Esophagus mucosa (tissue), 1 donor: ENCODE measurements at places on chromosomes 16 and 17. TPM values are rescaled to one million over a fixed set of nuclear protein-coding genes. Genes with fewer than 3 reads are reported as not detected.

DNA sequence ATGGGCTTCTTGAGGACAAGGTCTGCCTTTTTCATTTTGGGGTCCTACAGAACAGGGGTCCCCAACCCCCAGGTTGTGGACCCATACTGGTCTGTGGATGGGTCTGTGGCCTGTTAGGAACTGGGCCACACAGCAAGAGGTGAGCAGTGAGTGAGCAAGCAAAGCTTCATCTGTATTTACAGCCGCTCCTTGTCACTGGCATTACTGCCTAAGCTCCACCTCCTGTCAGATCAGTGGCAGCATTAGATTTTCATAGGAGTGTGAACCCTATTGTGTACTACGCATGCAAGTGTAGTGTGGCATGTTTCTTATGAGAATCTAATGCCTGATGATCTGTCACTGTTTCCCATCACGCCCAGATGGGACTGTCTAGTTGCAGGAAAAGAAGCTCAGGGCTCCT, 33.9 kb downstream of the ERN1 start:
- peak; percentile 63 for ATAC-seq

DNA sequence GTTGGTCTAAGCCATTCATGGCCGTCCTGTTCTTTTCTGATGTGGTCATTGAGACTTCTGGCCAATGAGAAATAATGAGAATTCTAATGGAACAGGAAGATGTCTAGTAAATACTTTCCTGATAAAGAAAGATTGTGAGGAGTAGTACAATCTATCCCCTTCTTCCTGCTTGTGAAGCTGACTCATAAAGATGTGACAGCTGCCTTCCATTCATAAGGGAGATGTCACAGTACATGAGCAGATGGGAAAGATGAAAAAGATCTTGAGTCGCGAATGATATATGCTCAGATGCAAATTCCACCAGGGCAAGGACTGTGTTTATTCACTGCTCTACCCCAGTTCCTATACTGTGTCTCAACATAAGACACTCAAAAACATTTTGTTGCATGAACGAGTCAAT, 111.7 kb upstream of the FOXF1 start:
- no peak for ATAC-seq

The MRPL45 gene
- 27.1 TPM for total RNA-seq

DNA sequence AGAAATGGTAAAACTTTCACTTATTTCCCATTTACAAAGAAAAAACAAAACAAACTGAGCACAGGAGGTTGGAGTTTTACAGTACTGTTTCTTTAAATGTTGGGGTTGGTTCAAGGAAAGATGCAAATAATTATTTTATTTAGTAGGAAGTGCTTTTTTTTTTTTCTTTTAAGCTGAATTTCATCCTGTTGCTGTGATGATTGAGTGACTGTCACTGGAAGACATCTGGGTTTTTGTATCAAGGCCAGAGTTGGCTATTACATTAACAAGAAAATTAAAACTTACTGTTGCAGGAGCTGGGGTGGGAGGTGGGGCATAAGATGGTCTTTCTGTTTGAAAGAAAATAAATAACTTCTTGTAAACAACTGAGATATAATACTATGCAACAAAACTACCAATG, 2.3 kb downstream of the SMARCE1 start:
- ATAC-seq, result no peak

DNA sequence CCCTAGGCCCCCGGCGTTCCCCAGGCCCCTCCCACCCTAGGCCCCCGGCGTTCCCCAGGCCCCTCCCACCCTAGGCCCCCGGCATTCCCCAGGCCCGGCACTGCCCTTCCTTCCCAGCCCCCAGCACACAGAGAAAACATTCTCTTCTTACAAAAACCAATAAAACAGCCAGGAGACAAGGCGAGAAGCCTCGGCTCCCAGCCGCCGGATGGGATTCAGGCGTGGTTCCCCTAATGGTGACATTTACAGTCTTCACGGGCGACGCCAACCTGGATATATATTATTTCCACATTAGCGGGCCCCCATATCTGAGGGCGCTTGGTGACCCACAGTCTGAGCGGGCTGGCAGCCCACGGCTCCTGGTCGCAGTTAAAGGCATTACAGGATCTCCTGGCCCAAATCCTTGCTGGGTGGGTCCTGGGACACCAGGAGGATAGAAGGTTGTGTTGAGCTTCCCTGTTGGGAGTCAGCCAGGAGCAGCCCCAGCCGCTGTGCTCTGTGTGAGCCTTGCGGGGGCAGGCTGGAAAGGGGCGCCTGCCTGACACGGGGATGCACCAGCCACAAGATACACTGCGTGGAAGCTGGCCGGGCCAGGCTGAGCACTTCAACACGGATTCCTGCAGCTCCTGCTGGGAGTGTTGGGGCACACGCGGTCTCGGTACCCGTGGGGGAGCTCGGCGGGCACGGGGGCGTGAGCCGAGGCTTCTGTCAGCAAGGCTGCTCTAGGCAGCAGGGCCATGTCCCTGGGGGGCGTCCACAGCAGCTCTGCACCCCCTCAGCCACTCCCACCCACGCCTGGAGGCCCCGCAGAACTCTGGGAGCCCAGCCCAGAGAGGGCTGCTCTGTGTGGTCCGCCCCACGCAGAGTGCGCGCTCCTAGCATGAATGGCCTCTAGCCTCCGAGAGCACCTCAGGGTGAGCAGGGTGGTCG, 83.7 kb downstream of the LMF1 start:
- peak; percentile 23 for ATAC-seq

DNA sequence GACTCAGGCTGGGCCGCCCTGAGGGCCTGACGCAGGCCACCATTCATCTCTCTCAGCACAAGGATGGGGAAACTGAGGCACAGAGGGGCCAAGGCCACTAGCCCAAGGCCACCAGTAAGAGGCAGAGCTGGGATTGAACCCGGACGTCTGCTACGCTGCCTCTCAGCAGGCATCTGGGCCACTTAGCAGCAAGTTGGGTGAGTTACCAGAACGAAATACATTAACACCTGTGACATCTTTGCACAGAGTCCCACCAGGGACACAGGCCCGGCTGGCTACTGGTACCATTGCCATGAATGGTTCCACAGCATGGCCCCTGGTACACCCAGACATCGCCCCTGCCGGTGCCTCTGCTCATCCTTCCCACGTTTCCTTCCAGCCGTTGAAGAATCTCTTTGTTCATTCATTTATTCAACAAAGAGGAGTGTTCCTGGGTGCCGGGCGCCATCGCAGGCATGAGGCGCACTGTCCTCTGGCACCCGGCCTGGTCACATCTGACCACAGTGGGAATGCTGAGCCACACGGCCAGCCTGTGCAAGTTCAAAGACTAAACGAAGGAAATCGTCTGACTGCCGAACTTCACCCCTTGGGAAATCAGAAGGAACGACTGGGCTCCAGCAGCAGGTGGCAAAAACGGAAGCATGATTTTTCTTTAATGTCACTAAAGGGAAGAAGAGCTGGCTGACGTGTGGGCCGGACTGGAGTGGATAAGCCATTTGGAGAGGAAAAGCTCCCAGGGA, 7.4 kb upstream of the ZNF469 start:
- ATAC-seq, result no peak

The STX1B gene
- 0.80 TPM for total RNA-seq

DNA sequence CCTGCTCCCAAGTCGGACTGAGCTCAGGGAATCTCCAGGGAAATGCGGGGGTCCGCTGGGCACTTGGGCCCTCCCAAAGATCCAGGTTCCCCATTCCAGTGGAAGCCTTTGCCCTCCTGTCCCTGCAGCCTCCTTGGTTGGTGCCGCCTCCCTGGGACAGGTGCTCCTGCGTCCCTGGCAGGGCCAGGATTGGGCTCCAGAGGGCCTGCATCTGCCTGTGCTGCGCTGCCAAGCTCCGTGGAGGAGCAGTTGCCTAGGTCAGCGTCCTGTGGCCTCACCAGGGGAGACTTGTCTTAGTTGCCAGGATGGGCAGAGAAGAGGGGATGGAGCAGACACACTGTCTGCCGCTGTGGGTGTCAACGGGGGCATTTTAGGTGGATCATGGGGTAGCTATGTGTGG, 67.1 kb downstream of the MSI2 start:
- no peak for ATAC-seq

The CACNG5 gene
- not detected for total RNA-seq

GRCh38 chr16:48583075-48584065, 26.6 kb downstream of the N4BP1 start:
- ATAC-seq, result no peak

The TEKT5 gene
- not detected for total RNA-seq

- peak; percentile 98 for ATAC-seq
Observed at GRCh38 chr17:1060991-1061390, 64.1 kb downstream of the TIMM22 start.

DNA sequence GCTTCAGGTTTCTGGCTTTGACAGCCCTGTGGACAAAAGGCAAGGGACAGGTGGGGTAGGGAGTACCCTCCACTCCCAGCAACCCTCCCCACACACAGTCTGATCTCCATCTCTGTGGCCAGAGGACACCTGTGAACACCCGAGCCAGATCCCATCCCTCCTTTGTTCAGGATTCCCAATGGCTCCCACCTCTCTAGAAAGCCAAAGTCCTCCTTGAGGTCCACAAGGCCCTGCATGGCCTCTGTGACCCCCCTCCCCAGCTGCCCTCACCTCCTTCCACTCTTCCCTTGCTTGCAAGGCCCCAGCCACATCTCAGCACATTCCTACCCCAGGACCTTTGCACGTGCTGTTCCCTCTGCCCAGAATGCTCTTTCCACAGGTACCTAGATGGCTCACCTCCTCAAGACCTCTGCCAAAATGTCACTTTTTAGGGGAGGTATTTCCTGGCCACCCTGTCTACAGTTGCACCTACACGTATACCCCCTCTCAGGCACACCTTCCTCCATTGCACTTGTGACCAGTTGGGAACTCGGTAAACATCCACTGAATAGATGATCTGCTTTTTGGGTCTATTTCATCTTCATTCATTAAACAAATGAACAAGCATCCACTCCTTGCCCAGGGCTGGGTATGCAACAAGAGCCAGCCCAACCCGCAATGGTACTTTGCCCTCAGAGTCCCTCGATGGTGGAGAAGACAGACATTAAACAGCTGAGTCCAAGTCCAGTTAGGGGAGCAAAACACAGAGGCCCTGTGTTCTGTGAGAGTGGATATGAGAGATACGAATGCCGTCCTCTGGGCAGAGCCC, 107.0 kb downstream of the CRLF3 start:
- ATAC-seq, result no peak

The EME1 gene
- total RNA-seq, result 2.4 TPM

GRCh38 chr16:24139282-24139681, 116.9 kb upstream of the CACNG3 start:
- ATAC-seq, result peak; percentile 76

DNA sequence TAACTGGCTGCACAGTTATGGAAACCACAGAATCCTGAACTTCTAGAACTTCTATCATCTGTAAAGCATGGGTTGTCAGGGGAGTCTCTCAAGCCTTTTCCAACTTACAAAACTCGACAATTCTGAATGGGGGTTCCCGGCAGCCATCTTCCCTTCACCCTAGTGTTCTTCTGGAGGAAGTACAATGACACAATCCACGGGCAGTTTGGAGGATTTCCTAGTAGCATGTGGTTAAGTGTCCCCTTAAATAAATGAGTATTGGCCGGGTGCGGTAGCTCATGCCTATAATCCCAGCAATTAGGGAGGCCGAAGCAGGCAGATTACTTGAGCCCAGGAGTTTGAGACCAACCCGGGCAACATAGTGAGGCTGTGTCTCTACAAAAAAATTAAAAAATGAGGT, 2.1 kb downstream of the SLC16A6 start:
- no peak for ATAC-seq

- peak; percentile 60 for ATAC-seq
Observed at GRCh38 chr16:81885976-81886586, 107.0 kb downstream of the PLCG2 start.

The SLC13A2 gene
- not detected for total RNA-seq

GRCh38 chr16:50386774-50387173, 18.0 kb upstream of the BRD7 start:
- no peak for ATAC-seq

DNA sequence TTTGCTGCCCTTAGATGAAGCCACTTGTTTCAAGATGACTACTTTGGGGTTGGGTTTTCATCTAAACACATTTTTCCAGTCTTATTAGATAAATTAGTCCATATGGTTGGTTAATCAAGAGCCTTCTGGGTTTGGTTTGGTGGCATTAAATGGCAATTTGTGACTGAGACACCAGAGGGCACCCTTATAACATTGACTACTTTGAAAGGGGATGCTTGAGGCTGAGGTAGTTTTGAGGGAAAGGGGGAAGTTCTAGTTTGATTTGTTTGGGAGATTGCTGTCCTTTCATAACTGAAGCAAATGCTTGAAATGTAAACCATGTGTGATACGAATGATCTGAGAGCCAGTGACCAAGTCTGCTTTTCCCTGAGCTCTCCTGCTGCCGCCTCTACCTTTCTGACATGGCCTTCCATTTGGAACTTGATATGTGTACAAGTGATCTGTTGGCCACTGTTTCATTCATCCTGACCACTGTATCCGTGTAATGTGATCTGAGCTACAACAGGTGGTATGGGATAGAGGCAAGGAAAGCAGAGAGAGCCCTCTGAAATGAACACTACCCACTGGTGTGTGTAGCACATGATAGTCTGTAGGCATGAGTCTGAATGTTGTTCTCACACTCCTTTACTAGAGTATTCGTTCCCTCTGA, 5.8 kb upstream of the RARA start:
- ATAC-seq, result peak; percentile 44
